Right ventricle myocardium superior (tissue), 1 donor: ENCODE measurements at places on chromosomes 1 and 21.

GRCh38 chr1:72433591-72433990 lies 151.3 kb upstream of the NEGR1 start:
- DNase-seq: no peak

DNA sequence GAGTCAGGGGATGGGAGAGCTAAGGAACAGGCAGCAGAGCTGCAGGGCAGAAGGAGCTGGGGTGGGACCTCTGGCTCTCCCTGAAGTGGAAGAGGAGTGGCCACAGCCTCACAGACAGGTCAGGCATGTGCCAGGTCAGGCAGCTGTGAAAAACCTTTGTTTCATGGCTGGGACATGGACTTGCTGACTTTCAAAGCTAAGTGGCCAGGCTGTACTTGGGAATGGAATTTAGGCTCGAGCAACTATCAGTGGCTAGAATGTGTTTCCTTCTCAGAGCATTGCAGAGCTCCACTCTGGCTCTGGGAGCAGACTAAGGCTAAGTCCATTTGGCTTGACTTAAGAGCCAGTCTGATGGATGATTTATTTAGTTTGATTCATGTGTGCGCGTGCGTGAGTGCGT lies 385.1 kb downstream of the LMX1A start:
- no peak for DNase-seq

DNA sequence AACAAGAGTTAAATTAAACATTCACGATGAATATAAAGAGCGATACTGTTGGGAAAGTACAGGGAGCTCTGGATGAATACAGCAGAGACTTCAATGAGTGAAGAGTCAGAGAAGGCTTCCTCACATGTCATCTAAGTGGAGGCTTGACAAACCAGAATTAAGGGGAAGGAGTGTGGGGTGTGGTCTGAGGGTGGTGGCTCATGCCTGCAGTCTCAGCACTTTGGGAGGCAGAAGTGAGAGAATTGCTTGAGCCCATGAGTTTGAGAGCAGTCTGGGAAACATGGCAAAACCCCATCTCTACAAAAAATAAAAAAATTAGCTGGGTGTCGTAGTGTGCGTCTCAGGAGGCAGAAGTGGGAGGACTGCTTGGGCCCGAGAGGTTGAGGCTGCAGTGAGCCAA lies 8.7 kb downstream of the SDHB start:
- DNase-seq: no peak

GRCh38 chr1:108513044-108513415 lies 46.9 kb upstream of the EEIG2 start:
- no peak for DNase-seq

- peak; percentile 42 for DNase-seq
These were observed 690 bp downstream of the EPS8L3 start for GRCh38 chr1:109762821-109763645.

GRCh38 chr1:226660410-226661182 lies 78.5 kb downstream of the ITPKB start:
- peak; percentile 66 for DNase-seq

DNA sequence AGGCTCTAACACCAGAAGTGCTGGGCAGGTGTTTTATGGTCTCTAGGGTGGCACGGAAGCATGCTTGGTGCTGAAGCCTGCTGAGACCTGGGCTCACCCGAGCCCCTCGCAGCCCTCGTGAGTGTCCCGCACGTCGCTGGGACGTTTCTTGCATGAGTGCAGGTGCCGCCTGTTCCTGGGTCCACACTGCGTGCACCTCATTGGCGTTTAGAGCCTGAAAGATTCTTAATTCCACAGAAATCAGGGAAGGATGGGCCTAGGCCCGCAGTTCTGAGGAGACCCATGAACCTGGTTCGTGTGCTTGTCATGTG lies 43.8 kb upstream of the DIP2A start:
- DNase-seq: peak; percentile 18

DNA sequence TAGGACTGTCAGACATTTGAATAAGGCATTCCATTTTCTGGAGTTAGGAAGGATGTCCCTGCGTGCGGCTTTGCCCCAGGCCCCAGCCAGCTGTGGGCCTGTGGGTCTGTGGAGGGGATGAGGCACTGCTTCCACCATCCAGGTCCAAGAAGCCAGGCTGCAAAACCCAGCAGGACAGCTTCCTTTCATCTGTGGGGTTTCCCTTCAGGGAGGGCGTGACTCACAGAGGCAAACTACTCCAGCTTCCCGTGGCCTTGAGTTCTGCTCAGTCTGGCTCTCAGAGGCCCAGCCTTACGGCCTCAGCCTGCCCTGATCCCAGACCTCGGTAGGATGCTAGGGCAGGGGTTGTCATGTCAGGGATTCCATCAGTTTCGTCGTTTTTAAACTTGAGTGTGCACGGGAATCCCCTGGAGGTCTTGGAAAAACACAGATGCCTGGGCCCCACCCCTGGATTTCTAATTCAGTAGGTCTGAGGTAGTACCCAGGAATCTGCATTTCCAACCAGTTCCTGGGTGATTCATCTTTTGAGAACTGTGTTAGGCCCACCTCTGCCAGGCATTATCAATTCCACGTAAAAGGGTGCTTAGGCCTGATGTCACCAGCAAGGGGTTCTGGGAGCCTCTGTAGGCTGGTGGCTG lies 32.3 kb upstream of the TENT5C start:
- no peak for DNase-seq

DNA sequence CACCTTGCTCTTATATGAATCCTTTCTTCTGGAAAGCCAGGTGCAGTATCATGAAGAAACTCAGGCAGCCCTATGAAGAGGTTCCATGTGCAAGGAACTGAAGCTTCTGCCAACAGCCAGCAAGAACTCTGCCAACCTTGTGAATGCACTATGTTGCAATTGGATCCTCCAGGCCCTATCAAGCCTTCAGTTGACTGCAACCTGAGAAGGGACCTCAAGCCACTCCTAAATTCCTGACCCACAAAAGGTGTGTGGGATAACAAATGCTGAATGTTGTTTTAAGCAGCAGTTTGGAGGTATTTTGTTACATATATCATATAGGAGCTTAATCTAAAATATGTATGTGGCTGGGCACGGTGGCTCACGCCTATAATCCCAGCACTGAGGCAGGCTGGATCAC lies 84.0 kb downstream of the RERE start:
- no peak for DNase-seq

DNA sequence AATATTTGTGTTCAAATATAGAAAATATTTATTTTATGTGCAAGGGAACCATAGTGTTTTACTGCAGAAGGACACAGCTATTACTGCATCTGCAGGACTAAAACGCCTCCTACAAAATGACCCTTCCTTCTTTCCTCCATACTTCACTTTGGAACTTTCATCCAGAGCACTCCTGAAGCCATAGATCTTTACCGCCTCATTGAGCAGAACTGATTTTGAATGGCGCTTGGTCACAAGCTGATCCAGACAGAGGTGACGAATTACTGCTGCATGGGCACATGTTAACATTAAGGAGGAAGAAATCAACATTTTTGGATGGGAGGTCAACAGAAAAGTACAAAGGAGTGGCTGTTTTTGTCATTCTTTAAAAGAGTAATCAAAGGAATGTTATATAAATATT lies 931.6 kb downstream of the NCAM2 start:
- no peak for DNase-seq

- no peak for DNase-seq
These were observed 726.2 kb downstream of the USP25 start for GRCh38 chr21:16455978-16456377.

DNA sequence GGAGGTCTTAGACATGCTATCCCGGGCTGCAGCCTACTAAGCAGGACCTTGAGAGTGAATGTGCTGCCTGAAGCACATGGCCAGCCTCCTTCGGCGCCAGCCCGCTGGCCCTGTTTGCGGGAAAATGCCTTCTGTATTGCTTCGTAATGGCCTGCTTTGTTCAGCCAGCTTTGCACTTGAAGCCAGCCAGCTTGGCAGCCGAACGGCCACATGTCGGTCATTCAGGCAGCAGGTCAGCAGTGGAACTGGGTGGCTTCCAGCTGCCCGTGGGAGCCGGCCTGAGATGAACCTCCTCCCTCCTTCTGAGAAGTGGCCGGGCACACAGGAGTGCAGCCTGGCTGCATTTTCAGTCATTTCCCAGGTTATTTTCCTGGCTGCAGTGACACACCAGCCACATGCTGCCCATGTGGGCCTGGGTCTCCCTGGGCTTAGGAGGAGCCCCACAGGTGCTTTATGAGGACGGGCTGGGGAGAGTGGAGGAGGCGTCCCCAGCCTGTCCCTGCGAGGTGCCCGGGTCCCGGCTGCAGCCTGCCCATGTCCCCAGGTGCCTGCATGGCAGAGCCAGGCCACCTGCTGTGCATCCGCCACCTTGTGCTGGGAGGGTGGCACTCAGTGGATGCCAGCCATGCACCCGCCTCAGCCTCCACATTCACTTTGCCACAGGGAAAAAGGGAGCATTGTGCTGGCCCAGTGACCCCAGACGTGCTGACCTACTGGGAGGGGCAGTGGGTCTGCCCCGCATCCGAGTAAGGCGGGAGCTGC lies 103.5 kb downstream of the SIK1 start:
- DNase-seq: peak; percentile 90

DNA sequence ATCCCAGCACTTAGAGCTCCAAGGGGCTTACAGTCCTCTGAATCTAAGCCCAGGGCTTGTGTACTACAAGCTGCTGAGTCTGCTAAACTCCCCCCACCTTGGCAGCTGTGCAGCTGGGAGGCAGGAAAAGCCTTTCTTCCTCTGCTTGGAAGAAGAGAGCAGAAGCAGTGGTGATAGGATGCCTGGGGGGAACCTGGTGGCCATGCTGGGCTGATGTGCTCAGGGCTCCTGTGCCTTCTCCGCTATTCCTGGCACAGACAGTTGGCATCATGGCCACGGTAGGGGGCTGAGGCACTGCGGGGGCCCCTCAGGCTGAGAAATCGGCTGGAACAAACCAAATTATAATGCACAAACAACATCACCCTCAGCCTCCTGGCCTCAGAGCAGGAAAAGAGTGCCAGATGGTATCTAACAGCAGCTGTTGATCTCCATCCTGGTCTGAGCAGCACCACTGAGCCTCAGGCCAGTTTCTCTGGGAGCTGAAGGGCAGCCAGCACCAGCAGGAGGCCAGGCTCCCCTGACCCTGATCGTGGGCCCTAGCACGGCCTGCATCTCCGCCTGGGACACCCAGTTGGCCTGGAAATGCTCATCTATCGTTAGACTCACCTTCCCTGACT lies 35.8 kb downstream of the ECE1 start:
- peak; percentile 79 for DNase-seq

DNA sequence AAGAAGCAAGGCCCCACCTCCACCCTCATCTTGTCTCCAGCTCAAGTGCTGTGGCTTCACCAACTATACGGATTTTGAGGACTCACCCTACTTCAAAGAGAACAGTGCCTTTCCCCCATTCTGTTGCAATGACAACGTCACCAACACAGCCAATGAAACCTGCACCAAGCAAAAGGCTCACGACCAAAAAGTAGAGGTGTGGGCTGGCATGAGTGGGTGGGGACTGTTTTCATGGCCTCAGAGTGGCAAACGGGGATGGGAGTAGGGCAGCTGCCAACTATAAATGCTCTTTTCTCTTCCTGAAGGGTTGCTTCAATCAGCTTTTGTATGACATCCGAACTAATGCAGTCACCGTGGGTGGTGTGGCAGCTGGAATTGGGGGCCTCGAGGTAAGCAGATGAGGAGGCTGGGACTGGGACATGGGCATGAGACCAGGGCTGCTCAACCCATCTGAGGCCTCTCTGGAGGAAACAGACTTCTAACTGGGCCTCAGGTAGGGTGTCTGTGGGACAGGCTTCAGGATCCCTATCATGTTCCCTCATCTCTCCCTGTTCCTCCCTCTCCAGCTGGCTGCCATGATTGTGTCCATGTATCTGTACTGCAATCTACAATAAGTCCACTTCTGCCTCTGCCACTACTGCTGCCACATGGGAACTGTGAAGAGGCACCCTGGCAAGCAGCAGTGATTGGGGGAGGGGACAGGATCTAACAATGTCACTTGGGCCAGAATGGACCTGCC lies 8.8 kb upstream of the P3R3URF start:
- no peak for DNase-seq
